ENCODE measurements at places on chromosomes 1 and 21. TPM values are rescaled to one million over a fixed set of nuclear protein-coding genes. Genes with fewer than 3 reads are reported as not detected.

The KLHDC9 gene
- total RNA-seq = 5.8 TPM

The CDC42 gene
- 182 TPM for total RNA-seq

The PGLYRP4 gene
- not detected for total RNA-seq

The FAM110D gene
- 0.37 TPM for total RNA-seq

The TNFSF18 gene
- total RNA-seq = not detected

The DFFA gene
- 86.7 TPM for total RNA-seq

GRCh38 chr21:29258626-29259338 is 39.9 kb upstream of the BACH1 start:
- DNase-seq = no peak
- H3K27me3 ChIP-seq = no peaks in the 10 kb centered on the region
- no peak overlapping the region for H3K27ac ChIP-seq
- no peak overlapping the region for H3K4me3 ChIP-seq
- no peaks in the 10 kb centered on the region for H3K4me1 ChIP-seq

- peaks cover 8% of the 10 kb centered on the region for H3K4me1 ChIP-seq
- no peak overlapping the region for H3K4me3 ChIP-seq
- DNase-seq = no peak
- H3K36me3 ChIP-seq = no peaks in the 10 kb centered on the region
- H3K27me3 ChIP-seq = no peaks in the 10 kb centered on the region
- no peak overlapping the region for H3K27ac ChIP-seq
These were observed 41.8 kb upstream of the BCL10 start for GRCh38 chr1:85318217-85318616.

DNA sequence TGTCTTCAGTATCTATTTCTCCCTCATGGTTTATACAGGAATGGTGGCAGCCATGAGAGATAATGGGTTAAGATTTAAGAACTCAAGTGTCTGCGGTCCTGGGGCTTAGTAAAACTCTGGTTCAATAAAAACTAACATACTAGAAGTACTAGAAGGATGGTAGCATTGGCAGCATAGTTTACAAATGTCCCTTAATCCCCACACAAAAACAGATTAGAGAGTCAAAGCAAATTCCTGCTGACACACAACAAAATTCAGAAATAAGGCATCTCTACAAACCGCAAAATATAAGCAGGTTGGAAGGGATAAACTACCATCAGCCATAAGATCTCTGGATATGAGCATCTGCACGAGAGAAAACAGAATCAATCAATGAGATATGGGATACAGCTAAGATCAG is 234.4 kb downstream of the RERE start:
- H3K27ac ChIP-seq = peak overlapping the region; percentile 5
- no peaks in the 10 kb centered on the region for H3K27me3 ChIP-seq
- no peaks in the 10 kb centered on the region for H3K36me3 ChIP-seq

DNA sequence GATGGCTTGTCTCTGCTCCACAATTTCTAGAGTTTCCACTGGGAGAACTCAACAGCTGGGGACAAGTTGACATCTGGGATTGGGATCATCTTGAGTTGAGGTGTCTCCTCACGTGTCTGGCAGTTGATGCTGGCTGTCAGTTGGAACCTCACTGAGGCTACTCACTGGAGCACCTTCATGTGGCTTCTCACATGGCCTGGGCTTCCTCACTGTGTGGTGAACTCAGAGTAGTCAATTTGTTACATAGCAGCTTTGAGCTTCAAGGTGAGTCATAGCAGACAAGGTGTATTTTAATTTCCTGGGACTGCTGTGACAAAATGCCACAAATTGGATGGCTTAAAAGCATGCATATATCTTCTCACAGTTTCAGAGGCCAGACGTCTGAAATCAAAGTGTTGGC is 44.0 kb downstream of the NTNG1 start:
- peaks cover 66% of the 10 kb centered on the region for H3K4me1 ChIP-seq
- no peak overlapping the region for H3K27ac ChIP-seq
- H3K36me3 ChIP-seq = peaks cover 5% of the 10 kb centered on the region
- H3K27me3 ChIP-seq = no peaks in the 10 kb centered on the region

DNA sequence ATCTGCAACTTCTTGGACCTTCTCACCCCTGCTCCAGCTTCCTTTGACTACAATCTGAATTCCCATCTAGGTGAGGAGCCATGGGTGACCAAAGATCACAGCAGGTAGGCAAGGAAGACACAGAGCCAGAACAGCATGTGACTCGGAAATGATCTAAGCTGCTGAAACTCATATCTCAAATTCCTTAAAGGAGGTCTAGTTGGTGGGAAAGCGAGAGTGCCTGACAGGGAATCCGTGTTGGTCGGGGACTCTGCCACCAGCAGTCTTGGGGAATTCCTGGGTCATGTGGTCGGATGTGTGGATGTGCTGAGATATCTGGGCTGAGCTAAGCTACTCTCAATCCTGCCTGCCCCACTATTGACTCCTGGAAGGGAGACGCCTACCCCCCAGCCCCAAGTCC is 3.2 kb upstream of the NUAK2 start:
- no peak overlapping the region for H3K4me3 ChIP-seq
- peaks cover 29% of the 10 kb centered on the region for H3K4me1 ChIP-seq
- H3K27ac ChIP-seq = peak overlapping the region; percentile 84
- peaks cover 35% of the 10 kb centered on the region for H3K27me3 ChIP-seq

- peaks cover 4% of the 10 kb centered on the region for H3K36me3 ChIP-seq
- peaks cover 20% of the 10 kb centered on the region for H3K4me1 ChIP-seq
- no peak overlapping the region for H3K27ac ChIP-seq
These were observed 30.3 kb upstream of the PLA2G2C start for GRCh38 chr1:20216574-20216973.

- H3K4me1 ChIP-seq = peaks cover 23% of the 10 kb centered on the region
- DNase-seq = no peak
- H3K27ac ChIP-seq = peak overlapping the region; percentile 54
- no peak overlapping the region for H3K4me3 ChIP-seq
These were observed 40.6 kb upstream of the DIPK1A start for GRCh38 chr1:93001893-93002292.
